ENCODE measurements at places on chromosomes 13 and 19.

DNA sequence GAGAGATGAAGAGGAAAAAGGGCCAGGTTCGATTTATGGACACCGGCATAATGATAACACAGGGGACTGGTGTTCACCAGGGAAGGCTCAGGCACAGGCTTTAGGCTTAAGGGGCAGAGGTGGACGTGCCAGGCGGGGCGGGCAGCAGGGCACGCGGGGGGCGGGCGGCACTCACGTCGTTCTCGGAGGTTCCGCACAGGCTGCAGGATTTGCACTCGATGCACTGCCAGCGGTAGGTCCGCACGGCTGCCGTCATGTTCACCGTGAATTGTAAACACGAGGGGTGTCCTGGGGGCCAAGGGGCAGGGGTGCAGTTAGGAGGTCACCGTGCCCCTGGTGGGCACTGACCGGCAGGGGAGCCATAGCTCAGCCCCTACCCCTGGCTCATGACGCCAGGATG is 10.6 kb downstream of the DPF1 start:
- DNase-seq: no peak

GRCh38 chr13:40056898-40057619 is 401.6 kb downstream of the COG6 start:
- no peak for DNase-seq

DNA sequence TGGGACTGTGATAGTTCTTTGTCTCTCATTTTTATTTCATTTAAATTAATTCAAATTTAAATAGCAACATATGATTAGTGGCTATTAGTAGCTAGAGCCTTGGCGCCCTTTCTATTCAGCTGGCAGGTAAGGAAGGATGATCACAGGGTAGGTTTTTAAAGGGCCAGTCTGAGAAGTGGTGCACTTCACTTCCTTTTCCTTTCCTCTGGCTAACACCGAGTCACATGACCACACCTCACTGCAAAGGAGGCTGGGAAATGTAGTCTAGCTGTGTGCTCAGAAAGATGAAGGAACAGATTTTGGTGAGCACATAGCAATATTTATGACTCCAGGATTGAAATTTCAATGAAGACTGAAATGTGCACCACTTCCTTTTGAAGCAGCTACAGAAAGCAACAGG is 128.7 kb downstream of the TSHZ3 start:
- DNase-seq: no peak

GRCh38 chr19:7560255-7560654 is 24.7 kb downstream of the PNPLA6 start:
- DNase-seq: no peak

DNA sequence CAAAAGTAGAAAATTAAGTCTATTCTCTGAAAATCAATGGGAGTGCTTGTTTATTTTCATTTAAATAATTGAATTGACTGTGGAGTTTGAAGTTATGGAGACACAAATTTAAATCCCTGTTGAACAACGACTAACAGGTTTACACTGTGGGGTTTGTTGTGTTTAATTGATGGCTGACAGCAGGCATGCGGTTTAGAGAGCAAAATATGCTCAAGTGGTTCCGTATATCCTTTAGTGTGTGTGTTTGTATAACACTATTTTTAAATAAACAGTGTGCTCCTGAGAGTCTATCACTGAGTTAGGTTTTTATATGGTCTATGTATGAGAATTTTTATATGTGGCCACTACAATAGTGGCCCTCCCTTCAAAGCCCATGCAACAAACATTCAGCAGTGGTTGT is 332.0 kb downstream of the GPC6 start:
- no peak for DNase-seq

DNA sequence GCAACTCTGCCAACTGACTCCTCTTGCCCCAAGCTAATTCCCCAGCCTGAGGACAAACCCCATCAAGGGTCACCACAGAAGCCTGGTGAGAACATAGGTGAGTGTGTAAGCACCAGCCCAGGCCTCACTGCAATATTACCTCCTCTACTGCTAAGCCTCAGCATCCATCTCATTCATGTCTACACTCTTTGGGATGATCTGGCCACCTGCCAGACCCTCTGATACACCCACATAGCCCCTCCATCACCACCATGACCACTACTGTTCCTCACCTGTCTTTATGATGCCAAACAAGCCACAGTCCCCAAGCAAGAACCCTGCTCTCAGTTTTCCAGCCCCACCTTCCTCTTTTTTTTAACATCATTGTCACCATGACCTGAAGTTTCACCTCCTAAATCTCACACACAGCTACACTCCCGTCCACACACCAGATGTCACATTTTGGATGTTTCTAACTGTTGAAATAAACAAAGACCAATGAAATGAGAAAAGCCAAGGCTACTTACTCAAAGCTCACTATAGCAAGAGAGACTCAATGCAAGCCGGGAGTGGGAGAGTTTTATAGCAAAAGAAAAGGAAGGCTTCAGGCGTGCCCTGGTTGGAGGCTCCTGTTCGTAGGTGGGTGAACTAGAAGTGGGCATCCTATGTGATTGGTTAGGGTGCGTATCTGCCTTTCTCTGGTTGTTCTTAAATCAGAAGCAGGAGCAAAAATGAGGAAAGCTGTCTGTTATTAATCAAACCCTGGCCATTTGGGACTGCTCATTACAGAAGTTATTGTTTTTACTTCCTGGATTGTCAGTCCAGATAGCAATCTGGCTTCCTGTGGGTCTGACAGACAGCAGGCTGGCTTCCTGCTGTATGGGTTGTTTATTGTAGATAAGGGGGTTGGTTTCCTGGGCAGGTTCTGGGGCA is 2.0 kb downstream of the ZNF792 start:
- no peak for DNase-seq

- peak; percentile 87 for DNase-seq
Measured at GRCh38 chr19:45779231-45780145, 2.8 kb downstream of the DMPK start.

DNA sequence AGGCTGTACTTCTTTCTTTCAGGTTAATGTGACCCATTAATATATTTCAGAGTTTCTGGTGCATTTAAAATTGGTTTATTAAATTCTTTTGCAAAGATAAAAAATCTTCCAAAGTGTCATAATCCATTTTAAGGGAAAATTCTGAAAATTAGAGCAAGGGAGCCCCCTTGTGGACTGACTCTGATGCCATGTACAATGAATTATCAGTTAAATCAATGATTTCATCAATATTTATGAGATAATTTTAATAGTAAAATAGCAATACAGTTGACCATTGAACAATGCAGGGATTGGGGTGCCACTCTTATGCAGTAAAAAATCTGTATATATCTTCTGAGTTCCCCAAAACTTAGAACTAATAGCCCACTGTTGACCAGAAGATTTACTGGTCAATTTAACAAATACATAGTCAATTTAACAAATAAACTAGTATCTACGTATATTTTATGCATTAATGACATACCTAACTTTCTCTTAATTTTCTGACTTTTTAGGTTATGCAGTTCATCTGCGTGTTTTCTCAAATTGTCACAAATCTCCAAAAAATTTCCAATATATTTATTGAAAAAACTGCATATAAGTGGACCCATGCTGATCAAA is 479.1 kb upstream of the MIR17HG start:
- DNase-seq: no peak

- DNase-seq: no peak
Measured at GRCh38 chr13:85461621-85462020, 337.6 kb downstream of the SLITRK6 start.

GRCh38 chr13:75347925-75348324 is 134.0 kb downstream of the TBC1D4 start:
- no peak for DNase-seq

DNA sequence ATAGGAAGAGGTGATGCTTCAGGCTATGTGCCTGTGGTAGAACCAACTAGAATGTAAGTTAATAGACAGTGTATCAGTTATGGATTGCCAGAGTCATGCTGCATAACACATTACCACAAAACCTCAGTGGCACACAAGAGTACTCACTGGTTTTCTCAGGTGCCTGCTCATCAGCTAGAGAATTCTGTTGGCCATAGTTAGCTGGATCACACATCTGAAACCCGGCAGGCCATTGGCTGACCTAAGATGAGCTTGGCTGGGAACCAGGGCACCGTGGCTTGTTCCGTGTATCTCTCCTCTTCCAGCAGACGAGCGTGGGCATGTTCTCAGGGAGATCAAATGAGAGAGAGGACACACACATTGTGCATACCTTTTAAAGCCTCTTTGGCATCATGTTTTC is 76.7 kb downstream of the TEX26 start:
- no peak for DNase-seq

DNA sequence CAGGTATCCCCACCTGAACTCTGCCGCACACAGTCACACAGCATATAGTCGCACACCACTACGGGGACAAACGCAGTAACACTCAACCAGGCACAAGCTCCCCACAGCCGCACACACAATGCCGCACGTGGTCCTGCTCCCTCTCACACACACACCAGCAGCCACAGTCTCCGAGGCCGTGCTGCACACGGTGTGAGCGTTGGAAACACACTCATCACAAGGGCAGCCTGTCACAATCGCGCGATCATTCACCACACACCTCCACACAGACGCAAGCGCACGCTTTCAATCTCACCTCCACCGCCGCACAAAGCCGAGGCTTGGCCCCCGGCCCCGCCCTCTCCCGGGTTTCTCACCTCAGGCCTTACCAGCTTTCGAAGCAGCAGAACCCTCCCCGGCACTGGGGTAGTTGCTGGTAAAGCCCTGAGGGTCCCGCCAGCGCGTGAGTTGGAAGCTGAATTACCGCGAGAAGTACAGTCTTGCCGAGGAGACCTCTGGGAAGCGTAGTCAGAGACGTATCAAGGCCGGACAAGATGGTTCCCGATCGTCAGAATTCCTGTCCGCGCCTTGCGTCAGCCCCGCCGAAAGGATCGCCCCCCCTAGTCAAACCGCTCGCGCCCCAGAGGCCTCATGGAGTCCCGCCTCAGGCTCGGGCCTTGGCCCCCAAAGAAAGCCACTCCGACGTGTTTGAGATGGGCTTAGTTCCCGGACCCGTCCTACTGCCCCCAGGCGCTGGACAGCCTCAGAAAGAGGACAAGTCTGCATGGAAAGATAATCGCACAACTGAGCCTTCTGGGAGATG is at the start of gene ZNF566:
TSS of gene ZNF566 (minus strand) at position 444 of the 802 bp plus-strand sequence. CDS start 13,004 bp downstream, outside the sequence.
- DNase-seq: peak; percentile 88

DNA sequence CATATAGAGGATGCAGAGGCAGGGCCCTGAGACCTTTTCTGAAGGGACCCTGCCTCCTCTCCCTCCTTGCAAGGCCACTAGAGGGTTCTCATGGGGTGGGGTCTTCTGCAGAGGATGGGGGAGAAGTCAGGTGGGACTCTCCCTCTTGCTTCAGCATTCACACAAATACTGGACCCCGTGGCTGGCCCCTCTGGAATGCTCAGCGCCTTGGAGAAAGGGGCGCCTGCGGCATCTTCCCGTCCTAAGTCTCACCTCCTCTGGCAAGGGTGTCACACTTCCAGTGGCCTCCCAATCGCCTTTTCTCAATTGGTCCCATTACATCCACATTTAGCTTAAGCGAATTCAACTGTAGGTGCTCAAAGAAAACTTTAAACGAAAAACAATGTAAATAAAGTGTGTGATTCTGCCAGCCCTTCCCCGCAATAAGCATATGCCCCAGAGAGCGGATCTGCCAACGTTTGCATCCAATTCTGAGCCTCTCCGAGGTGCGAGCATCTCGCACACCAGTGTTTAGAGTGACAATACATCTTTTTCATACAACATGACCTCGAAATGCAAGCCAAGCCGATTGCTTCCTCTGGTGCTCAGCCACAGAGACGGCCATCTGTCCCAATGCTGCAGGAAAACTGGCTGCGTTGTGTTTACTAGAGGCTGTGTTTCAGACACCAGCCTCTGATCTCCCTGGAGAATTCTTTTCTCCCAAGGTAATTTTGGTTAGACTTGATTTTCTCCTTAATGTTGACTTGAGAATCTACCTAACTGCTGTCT is 69.1 kb upstream of the WASF3 start:
- no peak for DNase-seq

- peak; percentile 95 for DNase-seq
Measured at GRCh38 chr19:5790559-5791520, at the start of gene DUS3L. TSS of gene DUS3L (minus strand) at chr19:5791163. CDS start at chr19:5791141, 22 bp downstream.

DNA sequence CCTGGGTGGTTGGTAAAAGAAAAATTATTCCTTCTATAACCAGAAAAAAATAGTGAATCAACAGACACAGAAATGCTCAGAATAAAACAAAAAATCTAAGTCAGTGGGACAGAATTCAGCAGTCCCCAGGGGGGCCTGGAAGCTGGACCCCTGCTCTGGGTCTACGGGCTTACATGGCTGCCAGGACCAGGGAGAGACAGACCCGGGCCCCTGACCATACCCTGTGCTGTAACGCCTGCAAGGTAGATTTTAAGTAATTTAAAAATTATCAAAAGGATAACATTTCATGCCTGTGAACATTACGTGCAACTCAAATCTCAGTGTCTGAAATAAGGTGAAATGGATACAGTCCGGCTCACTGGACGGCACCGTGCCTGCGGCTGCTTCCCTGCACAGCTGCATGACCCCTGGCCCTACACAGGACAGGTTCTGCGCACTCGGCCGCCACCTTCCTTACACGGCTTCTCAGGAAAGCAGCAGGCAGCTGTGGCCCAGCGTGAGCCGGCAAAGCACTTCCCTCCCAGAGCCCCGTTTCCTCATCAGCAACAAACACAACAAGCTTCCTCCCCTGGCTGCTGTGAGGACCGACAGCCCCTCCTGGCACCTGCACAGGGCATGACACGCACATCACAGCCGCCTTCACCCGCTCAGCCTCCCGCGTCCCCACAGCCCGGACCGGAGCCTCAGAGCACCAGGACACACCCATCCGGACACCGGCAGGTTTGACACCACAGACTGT is 22.2 kb downstream of the RASA3 start:
- DNase-seq: peak; percentile 76

- DNase-seq: no peak
Measured at GRCh38 chr13:112131713-112132113, 64.8 kb downstream of the SOX1 start.

GRCh38 chr13:89468081-89468480 is 1796.9 kb downstream of the SLITRK5 start:
- no peak for DNase-seq

DNA sequence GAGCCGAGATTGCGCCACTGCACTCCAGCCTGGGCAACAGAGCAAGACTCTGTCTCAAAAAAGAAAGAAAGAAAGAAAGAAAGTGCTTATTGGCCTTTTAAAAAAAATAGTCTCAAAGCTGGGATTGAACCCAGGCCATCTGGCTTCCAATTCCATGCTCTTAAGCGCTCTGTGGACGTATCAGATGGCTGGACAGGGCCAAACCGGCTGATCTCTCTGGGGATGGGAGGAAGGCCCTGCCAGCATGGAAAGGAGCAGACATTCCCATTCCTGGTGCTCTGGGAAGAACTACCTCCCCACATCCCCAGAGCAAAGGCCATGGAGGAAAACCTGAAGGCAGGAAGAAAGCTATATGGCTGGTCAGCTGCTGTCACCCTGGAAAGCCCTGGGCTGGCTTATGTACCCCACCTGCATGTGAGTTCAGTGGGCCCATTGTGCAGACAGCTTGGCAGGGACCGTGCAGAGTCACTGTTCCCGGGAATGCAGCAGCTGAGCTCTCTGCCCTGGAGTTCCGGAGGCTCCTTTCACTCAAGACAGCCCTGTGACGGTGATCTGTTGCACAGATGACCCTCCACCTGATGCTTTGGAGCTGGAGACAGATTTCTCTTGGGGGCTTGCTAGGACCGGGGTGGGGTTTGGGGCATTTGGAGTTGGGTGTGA is 84.3 kb downstream of the SIPA1L3 start:
- DNase-seq: no peak
